ENCODE measurements at places on chromosomes 2 and 18.

DNA sequence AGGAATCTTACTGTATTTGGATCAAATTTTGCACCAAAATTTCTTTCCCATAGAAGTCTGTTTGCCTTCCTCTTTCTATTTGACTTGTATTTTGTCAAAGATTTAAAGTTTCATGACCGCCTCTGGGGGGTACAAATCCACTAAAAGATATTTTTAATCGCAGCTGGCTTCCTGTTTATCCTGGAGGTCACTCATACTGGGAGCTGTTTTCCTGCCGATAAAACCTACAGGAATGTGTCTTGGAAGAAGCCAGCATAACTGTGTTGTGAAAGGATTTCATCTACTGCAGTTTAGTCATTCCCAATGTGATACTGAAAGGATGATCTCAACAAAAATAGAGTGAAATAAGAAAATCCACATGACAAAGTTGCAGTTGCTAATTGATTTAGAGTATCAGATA lies 184.0 kb downstream of the RIT2 start:
- no peak for DNase-seq

GRCh38 chr2:204110338-204110741 lies 173.8 kb downstream of the ICOS start:
- DNase-seq: no peak

- no peak for DNase-seq
Measured at GRCh38 chr2:105789745-105790460, 45.2 kb downstream of the NCK2 start.

DNA sequence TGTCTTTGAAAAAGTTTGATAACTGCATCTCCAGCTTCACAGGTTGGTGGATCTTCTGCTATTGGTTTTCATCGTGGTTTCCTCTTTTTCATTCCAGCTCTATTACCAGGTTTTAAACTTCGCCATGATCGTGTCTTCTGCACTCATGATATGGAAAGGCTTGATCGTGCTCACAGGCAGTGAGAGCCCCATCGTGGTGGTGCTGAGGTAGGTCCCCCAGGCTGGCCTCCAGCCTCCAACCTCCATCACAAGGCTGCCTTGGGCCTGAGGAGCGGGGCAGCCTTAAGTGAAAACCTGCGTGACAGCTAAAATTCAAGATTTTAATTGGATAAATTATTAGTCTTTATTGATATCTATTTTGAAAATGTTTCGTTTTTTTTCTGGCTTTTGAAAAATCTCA lies 9.7 kb downstream of the SEC11C start:
- DNase-seq: no peak

GRCh38 chr18:49625021-49625691 lies 63.3 kb downstream of the LIPG start:
- DNase-seq: no peak

DNA sequence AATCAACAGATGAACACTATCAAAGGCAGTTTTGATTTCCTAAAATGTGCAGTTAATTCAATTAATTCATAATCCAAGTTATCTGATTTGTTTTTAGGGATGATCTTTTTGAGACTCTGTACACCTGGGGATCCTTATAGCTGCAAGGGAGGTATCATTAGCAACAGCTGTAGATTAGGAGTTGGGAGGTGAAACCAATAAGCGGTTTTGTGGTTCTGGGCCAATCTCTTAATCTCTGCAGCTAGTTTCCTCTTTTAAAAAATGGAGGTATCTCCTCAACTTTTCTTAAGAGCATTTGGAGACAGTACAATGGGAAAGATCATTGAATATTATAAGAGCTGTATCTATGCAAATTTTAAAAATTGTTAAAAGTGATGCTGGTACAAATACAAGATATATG lies 126.0 kb downstream of the MC4R start:
- DNase-seq: no peak

GRCh38 chr2:30181176-30181575 lies 34.4 kb downstream of the YPEL5 start:
- DNase-seq: no peak

DNA sequence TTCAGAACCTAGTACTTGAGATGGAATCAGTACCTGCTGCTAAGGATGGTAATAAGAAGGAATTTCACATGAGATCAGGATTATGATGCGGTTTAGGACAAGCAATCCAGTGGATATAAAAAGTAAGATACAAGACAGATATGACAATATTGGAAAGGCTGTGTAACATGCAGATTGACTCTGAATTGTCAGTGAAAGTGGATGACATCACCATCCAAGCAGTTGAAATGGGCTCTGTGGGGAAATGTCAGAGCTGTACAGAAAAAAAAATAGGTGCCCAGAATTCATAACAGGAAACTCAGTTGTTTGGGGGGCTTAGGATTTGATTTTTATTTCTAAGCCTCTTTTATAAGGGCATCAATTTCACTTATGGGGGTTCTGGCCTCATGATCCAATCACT lies 438.3 kb downstream of the SPAG16 start:
- no peak for DNase-seq

DNA sequence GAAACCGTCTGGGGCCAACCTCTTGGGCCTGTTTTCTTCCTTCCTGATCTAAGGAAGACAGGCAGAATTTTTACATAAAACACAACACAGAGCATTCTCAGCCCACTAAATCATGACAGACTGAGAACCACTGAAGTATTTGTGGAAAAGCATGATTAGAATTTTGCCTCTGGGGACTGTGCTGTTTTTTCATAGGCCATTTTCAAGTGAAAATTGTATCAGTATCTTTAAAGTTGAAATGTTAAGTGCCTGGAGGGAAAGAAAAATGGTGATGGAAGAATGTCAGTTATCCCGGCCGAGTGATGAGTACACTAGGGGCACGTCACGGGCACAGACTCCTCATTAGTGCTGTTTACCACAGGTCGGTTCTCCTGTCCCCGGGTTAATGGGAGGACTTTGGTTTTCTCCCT lies 36.9 kb downstream of the EHD3 start:
- DNase-seq: no peak

GRCh38 chr18:79394534-79395307 lies 1.0 kb upstream of the NFATC1 start:
- DNase-seq: peak; percentile 71

DNA sequence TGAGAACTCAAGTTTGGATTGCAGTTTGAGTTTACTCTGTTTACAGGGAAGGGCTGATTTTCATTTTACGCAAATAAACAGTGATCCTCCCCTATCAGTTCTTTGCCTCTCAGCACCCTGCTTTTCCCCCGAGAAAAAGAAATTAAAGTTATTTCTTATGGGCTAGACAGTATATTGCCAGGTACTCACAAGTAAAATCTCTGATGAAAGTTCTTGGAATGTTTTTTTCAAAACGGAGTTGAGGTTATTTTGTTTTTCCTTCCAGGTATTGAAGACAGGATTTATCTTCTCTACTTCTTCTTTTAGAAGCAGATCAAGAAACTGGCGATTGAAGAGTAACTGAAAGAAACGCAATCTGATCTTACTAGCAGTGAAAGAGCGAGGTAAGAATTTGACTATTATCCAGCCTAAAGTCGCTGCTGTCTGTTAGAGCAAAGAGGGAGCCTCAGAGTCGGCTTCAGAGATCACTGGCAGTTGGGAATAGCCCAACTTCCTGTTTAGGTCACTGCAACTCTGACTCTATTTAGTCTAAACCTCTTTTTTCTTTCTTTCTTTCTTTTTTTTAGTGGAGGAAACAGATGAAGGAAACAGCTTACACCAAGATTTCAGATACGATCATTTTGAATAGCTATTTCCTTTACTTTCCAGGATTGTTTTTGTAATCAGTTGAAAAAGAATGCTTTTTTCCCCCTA lies at the start of gene TFPI:
Gene TFPI, minus strand, starts transcription at position 425 of the 693 bp plus-strand sequence. CDS start 50,667 bp downstream, outside the sequence.
- no peak for DNase-seq

GRCh38 chr2:97660775-97661389 lies 3.0 kb downstream of the ACTR1B start:
- no peak for DNase-seq

- peak; percentile 44 for DNase-seq
Measured at GRCh38 chr18:79400091-79400590, 4.4 kb downstream of the NFATC1 start.

- no peak for DNase-seq
Measured at GRCh38 chr18:23529604-23530003, 26.3 kb downstream of the RMC1 start.

GRCh38 chr2:176457481-176457880 lies 188.2 kb downstream of the MTX2 start:
- no peak for DNase-seq

GRCh38 chr2:29606104-29607037 lies 315.0 kb downstream of the ALK start:
- no peak for DNase-seq

DNA sequence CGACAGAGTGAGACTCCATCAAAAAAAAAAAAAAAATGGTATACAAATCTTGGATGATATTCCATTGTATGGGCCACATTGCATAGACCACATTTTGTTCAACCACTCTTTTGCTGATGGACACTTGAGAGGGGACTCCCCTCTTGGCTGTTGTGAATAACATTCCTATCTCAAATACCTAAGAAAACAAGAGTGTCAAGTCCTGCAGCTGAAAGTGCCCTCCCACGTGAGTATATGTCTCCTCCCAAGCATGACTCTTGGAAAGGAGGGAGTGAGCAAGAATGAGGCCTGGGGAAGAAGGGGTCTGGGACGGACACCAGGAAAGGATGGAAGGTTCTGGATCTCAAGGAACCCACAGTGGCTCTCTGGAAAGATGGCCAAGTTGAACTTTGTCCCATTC lies 36.0 kb upstream of the NPAS2 start:
- DNase-seq: no peak

DNA sequence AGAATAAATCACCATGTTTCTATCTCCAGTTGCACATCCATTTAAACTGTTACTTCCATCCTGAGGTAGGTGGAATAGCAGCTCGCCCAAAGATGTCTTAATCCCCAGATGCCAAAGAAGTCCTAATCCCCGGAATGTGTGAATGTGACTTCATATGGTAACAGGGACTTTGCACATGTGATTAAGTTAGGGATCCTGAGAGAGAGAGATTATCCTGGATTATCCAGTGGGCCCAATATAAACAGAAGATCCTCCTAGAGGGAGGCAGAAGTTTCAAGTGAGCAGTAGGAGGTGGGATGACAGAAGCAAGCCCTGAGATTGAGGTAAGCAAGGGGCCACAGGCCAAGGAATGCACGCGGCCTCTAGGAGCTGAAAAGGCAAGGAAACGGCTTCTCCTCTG lies 19.8 kb downstream of the CREG2 start:
- DNase-seq: peak; percentile 54

DNA sequence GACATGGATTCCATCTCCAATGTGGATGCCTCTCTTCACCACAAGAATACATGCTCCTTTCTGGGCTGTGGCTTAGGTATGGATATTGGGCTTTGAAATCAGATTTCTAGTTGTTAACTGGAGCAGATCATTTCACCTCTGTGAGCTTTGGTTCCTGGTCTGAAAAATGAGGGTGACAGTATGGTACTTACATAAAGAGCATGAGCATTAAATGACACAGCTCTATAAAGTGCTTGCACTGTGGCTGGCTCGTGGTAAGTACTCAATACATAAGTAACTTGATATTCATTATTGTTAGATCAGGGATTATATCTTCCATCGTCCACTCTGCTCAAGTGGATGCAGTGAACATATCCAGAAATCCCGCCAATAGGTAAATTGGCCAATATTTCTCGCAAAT lies 33.4 kb downstream of the ARHGAP25 start:
- no peak for DNase-seq

DNA sequence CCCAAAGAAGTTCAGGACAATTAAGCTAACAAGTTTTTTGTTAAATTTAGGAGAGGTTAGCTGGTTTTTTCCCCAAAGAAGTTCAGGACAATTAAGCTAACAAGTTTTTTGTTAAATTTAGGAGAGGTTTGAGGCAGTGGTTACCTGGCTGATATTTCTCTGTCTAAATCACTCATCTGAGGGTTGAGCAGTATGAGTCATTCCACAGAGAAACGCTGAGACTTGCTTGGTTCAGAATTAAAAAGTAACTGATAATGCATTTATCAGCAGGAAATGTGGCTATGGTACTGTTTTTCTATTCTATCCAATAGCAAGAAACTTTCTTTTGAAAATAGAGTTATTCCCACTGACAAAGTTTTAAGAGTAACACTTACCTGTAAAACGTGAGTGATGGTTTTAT lies 22.8 kb upstream of the KIDINS220 start:
- DNase-seq: no peak

- DNase-seq: no peak
Measured at GRCh38 chr2:130345091-130345490, 2.4 kb downstream of the IMP4 start.

- DNase-seq: no peak
Measured at GRCh38 chr18:57983472-57983871, 60.6 kb upstream of the NEDD4L start.
